M059J (cell line): ENCODE measurements at places on chromosomes 2 and 18.
A peak's percentile ranks its signal among the peaks of the same experiment; 100 is the strongest.

- peak; percentile 59 for DNase-seq
These were observed 34.6 kb downstream of the TGFBRAP1 start for GRCh38 chr2:105294844-105295481.

DNA sequence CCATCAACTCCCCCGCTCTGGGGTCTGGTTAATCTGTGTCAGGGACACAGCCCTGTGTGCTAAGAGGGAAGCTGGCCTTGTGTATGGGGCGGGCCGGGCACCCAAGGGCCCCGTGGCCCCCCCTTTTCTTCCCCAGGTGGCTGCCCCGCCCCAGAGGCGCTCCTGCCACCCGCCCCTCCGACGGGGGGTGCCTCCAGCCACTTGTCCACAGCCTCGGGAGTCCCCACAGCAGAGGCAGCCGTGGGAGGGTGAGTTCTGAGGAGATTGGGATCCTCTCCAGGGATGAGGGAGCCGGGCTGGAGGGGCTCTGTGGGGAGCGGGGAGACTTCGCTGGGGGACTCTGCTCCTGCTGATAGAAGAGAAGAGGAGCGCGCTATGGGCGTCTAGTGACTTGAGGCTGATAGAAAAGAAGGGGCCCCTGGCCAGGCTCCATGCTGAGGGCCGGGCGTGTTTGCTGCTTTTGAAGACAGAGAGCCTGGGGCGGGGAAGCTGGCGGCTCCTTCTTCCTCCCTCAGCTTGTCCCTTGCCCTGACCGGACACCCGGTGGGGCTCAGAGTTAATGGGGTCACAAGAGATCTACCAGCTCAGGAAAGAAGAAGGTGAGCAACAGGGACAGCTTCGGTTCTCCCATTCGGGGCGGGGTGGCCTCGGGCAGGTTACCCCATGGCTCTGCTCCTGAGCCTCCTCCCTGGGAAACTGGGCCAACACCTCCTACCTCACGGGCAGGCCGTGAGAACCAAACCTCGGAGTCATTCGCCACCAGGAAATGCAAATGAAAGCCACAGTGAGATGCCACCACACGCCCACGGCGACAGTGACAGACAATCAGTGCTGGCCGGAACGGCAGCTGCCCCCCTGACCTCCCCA, 89.4 kb upstream of the TAF1B start:
- DNase-seq: no peak

- no peak for DNase-seq
These were observed 9.6 kb downstream of the IMMT start for GRCh38 chr2:86185517-86186212.

DNA sequence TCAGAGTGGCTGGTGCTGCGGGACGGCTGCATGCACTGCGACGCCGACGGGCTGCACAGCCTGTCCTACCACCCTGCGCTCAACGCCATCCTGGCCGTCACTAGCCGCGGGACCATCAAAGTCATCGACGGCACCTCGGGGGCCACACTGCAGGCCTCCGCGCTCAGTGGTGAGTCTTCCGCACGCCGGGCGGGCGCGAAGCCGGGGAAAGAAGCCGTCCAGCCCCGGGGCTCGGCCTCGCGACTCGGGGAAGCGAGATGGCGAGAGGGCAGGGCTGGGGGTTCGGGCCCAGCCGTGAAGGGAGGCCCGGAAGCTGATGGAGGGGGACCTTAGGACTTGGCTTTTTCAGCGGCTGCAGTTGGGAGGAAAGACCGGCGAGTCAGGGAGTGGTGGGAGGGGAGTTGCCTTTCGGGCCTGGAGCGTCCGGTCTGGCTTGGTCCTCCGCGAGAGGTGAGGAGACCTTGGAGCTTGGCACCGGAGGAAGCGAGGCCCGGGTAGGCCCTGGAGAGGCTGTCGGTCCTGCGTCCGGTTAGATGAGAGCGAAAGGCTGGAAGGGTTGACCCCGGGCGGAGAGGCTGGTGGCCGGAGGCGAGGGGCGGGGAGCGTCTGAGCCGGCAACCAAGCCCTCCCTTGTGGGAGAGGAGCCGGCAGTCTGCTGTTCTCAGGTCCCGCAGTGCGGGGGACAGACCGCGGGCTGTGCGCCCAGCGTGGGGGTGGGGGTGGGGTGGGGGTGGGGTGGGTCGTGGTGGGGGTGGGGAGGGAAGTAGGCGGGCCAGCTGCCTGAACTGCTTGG, 691 bp downstream of the BIRC6 start:
- DNase-seq: peak; percentile 39

DNA sequence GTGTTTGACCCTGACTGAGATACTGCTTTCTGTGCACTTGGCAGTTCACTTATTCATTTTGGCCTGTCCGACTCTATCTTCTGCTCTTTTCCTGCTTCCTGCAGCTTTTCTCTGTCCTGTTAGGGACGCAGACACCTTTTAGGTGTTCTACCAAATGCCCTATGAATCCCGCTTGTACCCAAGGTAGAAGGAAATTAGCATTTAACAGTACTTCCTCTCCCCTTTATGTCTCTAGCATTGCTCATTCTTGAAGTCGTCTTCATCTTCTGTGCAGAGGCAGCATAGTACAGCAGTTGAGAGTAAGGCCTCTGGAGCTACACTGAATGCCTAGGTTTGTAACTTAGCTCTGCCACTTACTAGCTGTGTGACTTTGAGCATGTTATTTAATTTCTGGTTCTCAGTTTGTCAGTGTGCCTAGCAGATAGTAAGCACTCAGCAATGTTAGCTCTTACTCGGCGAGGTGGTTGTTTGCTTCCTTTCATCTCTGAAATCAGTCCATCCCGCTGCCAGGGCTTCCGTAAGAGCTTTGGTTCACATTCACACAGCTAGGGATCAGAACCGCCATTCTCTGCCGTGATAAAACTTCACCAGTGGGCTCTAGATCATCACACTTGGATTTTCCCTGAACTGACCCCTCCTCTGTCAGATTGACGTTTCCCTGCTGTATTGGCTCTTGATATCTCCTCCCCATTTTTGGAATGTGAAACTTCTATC, 1.4 kb downstream of the CCT7 start:
- DNase-seq: no peak

- no peak for DNase-seq
These were observed 33.2 kb upstream of the CCDC88A start for GRCh38 chr2:55452879-55453278.

GRCh38 chr18:32461709-32462272, 8.9 kb downstream of the GAREM1 start:
- DNase-seq: no peak

- DNase-seq: no peak
These were observed 75.8 kb upstream of the NARS1 start for GRCh38 chr18:57697426-57697825.

- DNase-seq: no peak
These were observed 231.3 kb downstream of the ALPK2 start for GRCh38 chr18:58397385-58398132.

DNA sequence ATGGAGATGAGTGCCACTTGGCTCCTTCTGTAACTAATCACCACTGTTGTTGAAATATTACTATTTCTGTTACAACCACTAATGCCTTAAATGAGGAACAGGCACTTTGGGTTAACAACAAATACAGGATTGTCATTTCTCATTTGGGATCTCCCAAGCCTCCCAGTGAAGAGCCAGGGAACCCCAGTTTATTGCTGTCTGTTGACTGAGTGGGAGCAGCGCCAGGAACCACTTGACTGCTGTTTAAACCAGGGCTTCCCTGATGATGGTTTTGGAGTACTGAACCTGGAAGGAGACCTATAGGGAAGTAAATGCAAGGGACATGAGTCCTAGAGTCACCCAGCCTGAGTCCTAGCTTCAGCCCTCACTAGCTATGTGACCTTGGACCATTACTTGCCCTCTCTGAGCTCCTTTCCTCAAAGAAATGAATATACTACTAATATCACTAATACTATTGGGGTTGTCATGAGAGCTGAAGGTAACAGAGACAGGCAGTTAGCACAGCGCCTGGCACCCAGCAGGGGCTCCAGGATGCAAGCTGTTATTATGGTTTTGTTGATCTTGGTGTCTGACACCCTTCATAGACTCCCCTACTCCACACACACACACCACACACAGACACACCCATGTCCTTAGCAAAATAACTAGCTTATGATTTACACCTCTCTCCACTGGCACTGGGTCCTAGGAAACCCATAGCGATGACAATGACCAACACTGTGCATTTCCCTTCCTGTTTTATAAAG, 104.2 kb upstream of the FZD7 start:
- no peak for DNase-seq

GRCh38 chr2:100615886-100616285, 53.1 kb downstream of the PDCL3 start:
- no peak for DNase-seq

DNA sequence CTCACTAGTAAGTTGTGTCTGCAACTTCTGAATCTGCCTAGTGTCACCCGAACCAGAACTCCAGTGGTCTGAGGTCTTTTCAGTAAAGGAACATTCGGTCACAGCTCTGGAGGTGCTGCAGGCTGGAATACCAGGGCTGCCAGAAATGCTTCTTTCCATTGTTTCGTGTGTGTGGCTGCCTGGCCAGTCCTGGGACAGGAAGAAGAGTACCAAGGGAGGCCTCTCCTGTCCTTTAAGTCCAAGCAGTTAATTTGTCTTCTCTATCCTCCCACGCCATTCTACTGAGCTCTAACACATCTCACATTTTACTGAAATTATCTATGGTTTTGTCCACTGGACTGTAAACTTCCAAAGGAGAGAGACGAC, 196.0 kb downstream of the LNPK start:
- peak; percentile 6 for DNase-seq

DNA sequence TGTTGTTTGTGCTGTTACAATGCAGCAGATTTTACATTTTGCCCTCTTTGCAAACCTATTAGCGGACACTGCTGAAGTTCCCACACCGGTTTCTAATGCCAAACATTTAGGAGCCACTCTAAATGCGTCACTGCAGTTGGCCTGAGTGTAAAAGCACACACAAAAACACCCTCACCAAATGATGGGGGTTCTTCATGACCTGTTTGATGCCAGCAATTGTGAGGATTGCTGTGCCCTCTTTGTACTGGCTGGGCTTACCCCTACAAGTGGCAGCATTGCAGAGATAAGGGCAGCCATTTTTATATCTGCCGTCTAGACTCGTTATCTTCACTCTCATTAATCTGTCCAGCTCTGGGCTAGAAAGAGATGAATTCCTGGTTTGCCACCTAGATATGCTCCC, 85.3 kb downstream of the NRP2 start:
- DNase-seq: no peak

GRCh38 chr18:10840743-10841142, 308.6 kb downstream of the PIEZO2 start:
- no peak for DNase-seq

DNA sequence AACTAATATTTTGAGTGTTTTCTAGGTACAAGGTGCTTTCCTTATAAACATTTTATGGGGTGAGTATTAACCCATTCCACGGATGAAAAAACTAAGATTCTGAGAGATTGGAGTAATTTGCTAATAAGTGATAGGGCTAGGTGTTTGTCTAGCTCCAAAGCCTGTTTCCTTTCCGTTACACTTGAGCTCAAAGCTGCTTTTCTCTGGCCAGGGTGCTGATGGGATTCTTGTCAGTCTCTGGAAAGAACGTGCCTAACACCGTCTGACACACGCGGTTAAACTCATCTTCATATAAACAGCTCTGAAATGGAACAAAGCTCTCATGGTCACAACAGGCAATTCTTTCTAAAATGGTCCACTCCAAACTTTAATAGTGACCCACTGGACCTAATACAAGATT, 2.0 kb upstream of the ANKRD29 start:
- no peak for DNase-seq

GRCh38 chr2:222738809-222739208, 67.4 kb downstream of the MOGAT1 start:
- DNase-seq: peak; percentile 7

GRCh38 chr2:62287899-62288880, 92.3 kb downstream of the B3GNT2 start:
- peak; percentile 91 for DNase-seq

GRCh38 chr2:38268001-38268400, 109.1 kb downstream of the ATL2 start:
- no peak for DNase-seq

GRCh38 chr2:218623366-218623705, 15.6 kb downstream of the PLCD4 start:
- DNase-seq: no peak

DNA sequence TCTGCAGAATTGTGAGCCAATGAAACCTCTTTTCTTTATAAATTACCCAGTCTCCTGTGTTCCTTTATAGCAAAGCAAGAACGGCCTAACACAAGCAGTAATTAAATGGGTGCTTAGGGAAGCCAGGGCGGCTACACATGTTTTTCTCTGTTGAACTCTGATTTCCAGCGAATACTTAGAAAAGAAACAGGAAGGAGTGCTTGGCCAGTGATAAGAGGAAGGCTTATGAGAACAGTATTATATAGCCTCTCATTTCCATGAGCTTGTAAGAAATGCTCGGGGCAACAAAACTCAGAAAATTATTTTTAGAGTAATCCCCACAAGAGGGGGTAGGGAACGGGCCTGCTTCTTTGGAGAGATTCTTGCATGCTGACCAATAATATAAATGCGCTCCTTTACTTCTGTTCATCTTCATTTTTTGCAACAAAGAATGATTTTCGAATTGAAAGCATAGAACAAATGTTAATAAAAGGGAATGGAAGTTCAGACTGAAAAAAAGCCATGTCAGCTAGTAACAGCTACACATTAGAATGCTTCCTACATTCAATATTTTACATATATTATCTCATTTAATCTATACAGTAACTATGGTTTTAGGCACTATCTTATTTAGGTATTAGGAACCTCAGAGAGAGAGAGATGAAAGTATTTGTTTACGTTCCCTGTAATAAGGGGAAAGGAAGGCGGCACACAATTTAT, 49.7 kb upstream of the CCDC85A start:
- DNase-seq: no peak

DNA sequence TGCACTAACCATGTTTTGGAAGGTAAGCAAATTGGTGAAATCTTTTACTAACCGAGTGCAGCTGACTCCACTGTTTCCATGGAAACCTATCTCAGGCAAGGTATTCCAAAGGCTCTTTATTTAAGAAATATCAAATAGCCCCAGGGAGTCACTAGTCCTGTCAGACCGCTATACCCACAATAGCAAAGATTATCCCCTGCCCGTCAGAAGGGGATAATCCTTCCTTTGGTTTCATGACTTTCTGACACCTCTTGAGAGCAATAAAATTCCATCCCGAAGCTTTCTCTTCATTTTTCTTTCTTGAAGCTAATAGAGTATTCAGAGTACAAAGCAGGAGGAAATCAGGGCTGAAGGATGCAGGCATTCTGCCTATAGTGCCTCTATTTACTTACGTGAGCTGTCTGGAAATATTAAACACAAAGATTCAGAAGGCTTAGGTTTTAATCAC, 34.7 kb upstream of the MAP2 start:
- peak; percentile 58 for DNase-seq

DNA sequence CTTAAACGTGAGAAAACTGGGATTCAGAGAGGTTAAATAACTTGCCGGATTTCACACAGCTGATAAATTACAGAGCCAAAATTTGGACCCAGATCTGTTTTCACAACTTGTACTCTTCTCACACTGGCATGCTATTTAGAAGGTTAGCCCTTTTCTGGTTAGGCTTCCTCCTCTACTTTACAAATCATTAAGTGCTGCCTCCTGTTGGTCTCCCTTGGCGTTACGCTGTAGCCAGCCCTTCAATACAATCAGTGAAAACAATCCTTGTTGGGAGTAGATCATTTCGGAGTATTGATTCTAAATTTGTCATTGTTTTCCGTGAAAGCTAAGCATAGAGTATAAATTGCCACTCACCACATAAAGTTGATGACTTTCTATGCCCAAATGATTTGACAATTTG, 153.5 kb downstream of the ARHGAP15 start:
- DNase-seq: no peak

- DNase-seq: peak; percentile 95
These were observed 10.0 kb upstream of the ADAM17 start for GRCh38 chr2:9565436-9566153.
